Hematopoietic multipotent progenitor cell (in vitro differentiated cells): ENCODE measurements at places on chromosomes 7 and 10. TPM values are rescaled to one million over a fixed set of nuclear protein-coding genes. Genes with fewer than 3 reads are reported as not detected.

Gene SEC23IP
- 22.4 TPM for total RNA-seq

Gene STEAP1B
- under 0.01 TPM for total RNA-seq

Gene PTF1A
- total RNA-seq: not detected

- DNase-seq: no peak
Observed at GRCh38 chr7:106057962-106058927, 53.9 kb downstream of the SYPL1 start.

DNA sequence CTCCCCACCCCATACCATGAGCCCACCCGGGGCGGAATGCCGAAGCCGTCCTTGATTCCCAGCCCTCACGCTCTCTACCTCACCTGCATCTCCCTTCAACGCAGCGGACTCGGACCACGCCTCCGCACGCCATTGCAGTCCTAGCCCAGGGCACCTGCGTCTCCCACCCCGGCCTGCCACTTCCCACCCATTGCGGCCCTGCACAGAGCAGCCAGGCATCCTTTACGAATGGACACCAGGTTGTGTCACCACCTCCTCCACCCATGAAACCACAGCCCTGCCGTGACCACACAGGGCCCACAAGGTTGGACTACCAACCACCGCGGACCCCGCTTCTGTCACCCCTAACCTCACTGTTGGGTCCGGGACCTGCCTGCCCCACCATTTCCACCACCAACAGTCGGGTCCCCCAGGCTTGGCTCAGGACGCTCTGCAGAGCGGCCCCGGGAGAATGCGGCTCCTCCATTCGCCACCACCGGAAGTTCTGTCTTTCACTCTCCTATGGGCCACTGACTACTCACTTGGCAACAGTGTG, 232.5 kb downstream of the MAD1L1 start:
- DNase-seq: no peak

DNA sequence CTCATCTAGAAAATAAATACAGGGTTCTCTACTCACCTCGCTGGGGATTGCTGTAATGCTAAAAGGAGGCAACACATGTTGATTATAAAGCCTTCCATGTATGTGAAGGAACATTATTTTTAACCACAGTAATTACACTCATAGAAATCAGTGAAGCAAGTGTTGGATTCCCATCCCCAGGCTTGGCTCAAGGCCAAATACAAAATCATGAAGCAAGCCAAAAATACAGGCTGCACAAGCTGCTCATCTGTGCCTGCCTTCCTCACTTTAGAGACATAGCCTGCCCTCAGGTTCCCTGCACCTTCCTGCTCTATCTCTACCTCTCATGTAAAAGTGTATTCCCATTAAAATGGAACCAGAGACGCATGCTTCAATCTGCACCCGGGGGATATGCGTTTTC, 1077.1 kb upstream of the C7orf33 start:
- DNase-seq: no peak

GRCh38 chr10:7265396-7266123, 145.3 kb downstream of the SFMBT2 start:
- no peak for DNase-seq

DNA sequence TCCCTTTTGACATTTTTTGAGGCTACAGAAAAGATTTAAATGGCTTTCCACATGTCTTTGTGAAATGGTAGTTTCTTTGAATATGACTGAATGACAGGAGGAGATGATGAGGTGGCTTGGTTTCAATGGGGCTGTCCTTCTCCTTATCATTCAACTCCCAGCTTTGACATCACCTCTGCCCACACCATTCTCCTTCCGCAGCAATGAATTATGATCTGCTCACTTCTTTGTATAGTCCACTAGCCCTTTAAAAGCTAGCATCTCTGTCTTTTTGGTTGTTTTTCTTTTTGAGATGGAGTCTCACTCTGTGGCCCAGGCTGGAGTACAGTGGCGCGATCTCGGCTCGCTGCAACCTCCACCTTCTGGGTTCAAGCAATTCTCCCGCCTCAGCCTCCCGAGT, 31.7 kb downstream of the DCLRE1A start:
- DNase-seq: no peak

- no peak for DNase-seq
Observed at GRCh38 chr7:79287981-79288380, 165.5 kb downstream of the MAGI2 start.

DNA sequence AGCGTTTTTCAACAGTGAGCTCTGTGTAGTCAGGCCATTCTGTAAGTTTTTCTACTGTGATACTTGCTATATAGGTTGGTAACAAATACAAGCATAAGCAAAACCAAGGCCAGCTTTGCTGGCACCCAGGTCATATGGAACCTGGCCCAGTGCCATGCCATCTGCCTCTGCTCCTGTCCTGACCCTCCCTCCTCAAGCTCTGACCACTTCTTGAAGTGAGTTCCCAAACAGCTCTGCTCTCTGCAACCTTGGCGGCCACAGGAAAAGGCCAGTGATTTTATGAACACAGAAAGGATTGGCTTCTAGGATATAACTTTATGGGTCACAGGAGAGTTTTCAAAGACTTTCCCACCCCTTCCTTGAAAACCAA, 12.8 kb downstream of the NOD1 start:
- no peak for DNase-seq

GRCh38 chr7:151575410-151575809, 55.7 kb upstream of the RHEB start:
- no peak for DNase-seq
